Stimulated activated CD8-positive, alpha-beta memory T cell treated with anti-CD3 and anti-CD28 coated beads, Interleukin-2, amount 100 ng/mL, for 1 hour (primary cell): ENCODE measurements at places on chromosomes 4 and X.

- no peak for DNase-seq
Measured at GRCh38 chr4:660401-660800, 13.7 kb downstream of the ATP5ME start.

- DNase-seq = no peak
Measured at GRCh38 chrX:69369999-69370398, 134.1 kb upstream of the NALF2 start.

GRCh38 chr4:5992171-5992827 lies 25.9 kb downstream of the C4orf50 start:
- no peak for DNase-seq

GRCh38 chr4:124803641-124804040 lies 91.1 kb upstream of the ANKRD50 start:
- no peak for DNase-seq

DNA sequence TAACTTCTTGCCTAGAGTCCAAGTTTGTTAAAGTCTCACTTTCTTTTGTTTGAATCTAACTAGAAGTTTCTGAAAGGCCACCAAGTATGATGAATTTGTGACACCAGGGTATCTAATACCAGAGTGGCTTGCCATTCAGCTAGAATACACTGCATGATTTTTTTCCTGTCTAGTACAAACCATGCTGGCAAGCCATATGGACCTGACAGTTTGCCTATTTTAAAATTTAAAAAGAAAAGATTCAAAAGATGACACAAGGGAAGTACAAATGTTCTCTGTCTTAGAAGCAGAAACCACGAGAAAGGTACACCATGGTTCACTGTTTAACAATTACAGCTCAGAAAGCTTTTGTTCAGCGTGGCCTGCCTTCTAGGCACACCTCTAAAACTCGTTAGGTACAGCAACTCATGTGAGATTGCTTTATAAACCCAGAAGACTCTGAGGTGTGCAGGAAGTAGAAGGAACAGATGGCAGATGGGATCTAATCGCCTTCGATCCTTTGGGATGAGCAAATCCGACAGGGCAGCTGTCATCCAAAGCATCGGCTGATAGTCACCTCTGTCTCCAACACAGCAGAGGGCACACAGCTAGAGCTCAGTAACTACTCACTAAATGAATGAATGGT lies 35.4 kb upstream of the CENPU start:
- DNase-seq = no peak

DNA sequence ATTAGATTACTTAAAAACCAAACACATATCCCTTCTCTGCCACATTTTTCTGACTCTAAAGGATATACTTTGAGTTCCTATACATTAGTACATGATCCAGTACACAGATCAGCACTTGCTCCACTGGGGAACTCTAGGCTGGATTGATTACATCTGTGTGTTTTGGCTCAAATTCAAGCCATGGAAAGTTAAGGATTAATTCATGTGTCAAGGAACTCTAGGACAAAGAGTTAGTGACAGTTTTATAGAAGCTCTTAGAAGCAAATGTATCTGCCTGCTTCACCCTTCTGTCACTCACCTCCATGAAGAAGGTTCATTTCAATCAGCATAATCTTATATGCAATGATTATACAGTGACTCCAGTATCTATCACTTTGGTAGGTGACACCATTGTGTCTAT lies 43.2 kb downstream of the SCFD2 start:
- DNase-seq = no peak

DNA sequence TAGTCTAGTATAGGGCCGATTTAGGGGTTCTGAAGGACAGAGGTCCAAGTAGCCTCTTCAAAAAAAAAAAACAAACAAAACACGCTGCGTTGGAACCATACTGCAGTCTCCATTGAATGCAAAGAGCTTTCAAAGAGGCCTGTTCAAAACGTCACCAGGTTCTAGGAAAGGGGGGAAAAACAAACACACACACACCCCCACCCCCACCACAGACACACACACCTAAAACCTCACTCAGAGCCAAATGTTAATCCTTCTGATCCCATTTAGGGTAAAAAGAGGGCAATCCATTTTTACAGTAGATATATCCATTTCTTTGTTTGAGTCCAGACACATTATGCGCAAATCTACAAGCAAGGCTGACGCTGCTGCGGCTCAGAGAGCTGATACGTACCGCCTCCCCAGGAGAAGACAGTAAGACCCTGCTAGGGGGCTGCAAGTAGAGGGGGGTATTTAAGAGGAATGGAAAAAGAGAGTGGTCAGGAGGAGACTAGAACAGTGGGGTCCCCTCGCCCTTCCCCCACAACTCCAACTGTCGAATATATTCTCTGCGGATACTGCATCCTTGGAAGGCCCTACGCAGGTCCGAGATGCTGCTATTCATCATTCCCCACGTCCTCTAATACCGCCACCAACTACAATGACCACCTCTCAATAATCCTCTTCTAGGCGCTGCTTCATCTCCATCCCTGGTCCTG lies 1.3 kb downstream of the NKRF start:
- DNase-seq = no peak

DNA sequence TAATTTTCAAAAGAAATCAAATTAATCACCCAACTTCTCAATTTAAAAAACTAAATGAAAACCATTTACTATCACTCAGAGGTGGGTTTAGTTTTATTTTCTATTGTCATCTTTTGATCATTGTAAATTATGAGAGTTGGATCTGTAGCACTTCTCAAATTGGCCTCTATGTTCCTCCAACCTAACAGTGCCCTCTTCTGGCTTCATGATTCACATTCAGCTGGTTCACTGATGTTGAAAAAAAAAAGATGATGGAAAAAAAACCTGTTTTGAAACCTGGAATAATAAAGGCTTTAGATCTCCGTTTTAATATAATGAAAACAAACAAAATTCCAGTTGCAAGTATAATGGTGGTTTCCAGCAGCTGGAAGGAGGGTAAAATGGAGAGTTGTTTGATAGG lies 2.4 kb upstream of the NBDY start:
- no peak for DNase-seq

GRCh38 chr4:109248322-109248900 lies 54.0 kb downstream of the COL25A1 start:
- DNase-seq = no peak

DNA sequence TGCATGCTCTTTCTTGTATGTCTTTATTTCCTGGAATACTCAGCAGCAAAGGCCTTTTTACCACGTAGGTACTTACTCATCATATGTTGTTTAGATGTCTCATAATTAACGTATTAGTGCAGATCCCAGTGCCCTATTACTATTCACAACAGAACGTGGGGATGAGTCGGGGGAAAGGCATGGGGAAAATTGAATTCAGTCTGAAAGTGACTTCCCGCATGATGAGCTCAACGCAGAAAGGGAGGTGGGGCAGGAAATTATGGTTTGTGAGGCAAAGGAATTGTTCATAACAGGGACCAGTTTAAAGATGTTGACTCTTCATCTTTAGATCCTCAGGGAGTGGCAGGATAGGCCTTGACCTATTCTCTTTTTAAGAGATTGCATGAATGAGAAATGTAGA lies 2.0 kb upstream of the TMPRSS11D start:
- no peak for DNase-seq

GRCh38 chr4:114688059-114688458 lies 89.5 kb downstream of the UGT8 start:
- DNase-seq = no peak

DNA sequence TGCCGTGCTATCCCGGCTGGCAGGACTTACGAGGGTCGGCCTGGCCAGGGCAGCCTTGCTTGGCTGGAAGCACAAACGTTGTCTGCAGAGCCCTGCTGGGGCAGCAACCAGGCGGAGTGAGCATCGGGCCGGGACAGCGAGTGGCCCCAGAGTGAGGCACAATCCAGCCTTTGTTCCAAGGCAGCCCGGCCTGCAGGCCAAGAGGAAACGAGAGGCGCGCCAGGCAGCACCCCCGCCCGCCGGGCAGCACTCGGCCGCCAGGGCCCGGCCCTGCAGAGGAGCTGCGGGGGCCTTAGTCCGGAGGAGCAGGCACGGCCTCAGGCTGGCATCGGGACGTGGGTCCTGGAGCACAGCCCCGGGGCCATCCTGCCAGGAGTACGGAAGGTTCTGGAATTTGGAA lies 24.1 kb downstream of the FGFRL1 start:
- no peak for DNase-seq

GRCh38 chr4:100590325-100590724 lies 72.5 kb upstream of the EMCN start:
- DNase-seq = no peak

GRCh38 chr4:5980436-5981155 lies 37.6 kb downstream of the C4orf50 start:
- DNase-seq = no peak

DNA sequence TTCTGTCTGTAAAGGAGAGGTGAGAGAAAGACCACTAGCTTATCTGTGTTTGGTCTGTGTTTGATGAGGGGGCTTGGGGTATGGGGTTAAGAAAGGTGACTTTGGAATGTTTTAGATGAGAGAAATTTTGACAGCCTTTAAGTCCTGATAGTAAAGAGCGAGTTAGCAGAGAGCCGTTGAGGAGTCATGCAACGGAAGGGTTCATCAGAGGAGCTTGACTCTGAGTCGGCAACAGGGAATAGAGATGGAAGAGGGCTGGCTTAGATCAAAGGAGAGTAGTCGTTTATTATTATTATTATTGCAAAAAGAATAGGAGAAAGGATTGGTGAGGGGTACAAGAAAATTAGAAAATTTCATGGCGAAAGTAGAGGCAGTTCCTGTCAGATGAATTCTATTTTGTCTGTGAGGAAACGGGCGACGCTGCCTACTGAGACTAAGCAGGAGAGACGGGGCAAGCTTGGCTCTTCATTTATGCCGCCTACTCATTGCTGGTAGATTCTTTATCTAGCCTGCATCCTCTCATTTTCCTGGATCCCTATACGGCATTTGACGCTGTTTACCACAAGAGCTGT lies 473 bp upstream of the VAMP7 start:
- no peak for DNase-seq

DNA sequence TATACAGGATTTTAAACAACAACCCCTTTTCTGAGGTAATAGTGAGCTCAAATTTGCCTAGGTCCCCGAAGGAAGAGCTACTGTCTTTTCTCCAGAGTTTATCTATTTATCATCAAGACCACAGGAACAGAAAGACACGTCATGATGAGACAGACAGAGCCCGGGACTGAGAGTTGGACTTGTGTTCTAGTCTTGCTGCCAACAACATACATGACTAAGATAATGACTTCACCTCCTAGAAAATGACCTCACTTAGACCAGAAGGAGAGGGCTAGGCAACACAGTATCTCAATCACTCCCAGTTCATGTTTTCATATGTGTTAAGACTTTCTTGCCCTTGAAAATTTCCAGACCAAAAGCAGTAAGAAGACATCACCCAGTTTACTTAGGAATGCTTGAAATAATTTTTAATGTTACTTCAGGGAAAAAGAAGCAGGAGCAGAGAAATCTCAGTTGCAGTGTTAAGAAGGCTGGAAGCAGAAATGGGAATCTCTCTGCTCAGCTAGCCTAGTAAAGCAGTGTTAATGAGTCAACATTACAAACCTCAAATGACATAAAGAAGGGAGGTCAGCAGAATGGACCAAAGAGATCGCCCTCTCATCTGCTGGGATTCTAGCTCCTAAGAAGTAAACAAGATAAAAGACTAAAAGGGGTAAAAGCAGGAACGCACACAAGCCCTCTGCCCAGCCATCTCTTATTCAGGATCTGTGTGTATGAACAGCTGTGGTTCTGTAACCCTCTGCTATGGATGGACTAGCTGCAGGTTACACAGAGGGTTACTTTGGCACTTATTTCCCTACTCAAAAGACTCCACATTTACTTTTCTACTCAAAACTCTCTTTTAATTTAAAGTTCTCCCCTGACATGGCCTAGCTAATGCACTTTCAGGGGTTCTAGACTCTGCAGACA lies 24.8 kb downstream of the PDGFC start:
- no peak for DNase-seq

GRCh38 chrX:136528645-136529315 lies 3.2 kb upstream of the VGLL1 start:
- DNase-seq = no peak

DNA sequence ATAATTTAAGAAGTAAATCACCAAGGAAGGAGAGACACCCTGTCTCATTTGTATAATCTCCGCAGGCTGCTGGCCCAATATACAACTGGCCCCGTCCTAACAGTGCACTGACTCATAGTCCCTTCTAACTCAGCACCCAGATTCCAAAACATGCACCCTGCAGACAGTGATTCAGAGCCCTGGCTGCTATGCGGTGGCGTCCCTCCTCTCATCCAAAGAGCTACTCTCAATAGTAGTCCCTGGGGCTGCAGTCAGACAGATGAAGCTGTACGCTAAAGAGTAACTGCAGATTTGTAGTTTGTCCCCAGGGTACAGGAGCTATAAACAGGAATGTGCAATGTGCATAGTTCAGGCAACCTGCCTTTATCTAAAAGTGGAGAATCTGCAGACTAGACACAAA lies 23.0 kb downstream of the GABRA3 start:
- DNase-seq = no peak

DNA sequence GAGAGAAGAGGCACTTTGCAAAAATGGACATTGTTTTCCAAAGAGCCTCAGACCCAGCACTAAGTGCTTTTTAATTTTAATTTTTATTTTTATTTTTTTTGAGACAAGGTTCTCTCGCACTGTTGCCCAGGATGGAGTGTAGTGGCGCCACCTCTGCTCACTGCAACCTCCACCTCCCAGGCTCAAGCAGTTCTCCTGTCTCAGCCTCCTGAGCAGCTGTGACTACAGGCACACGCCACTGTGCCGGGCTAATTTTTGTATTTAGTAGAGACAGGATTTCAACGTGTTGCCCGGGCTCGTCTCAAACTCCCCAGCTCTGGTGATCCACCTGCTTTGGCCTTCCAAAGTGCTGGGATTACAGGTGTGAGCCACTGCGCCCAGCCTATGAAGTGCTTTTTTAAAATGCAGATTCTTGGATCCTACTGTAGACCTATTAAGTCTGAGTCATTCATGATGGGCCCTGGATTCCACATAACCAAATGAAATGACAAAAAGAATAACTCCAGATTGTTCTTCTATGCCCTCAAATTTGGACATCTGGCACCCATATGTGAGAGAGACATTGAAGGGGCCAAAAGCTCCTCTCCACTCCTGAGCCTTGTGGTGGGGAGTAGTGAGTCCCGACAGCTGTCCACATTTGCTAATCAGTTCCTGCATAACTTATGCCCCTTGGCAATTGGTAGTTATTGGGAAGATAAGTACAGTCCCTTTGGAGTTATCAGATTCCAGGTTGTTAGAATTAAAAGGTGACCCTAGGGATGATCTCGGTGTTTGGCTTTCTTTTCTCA lies 3.6 kb downstream of the NOCT start:
- DNase-seq = no peak

GRCh38 chr4:176357359-176358082 lies 37.8 kb downstream of the SPCS3 start:
- DNase-seq = no peak

GRCh38 chr4:11470438-11471045 lies 41.8 kb upstream of the HS3ST1 start:
- DNase-seq = no peak

DNA sequence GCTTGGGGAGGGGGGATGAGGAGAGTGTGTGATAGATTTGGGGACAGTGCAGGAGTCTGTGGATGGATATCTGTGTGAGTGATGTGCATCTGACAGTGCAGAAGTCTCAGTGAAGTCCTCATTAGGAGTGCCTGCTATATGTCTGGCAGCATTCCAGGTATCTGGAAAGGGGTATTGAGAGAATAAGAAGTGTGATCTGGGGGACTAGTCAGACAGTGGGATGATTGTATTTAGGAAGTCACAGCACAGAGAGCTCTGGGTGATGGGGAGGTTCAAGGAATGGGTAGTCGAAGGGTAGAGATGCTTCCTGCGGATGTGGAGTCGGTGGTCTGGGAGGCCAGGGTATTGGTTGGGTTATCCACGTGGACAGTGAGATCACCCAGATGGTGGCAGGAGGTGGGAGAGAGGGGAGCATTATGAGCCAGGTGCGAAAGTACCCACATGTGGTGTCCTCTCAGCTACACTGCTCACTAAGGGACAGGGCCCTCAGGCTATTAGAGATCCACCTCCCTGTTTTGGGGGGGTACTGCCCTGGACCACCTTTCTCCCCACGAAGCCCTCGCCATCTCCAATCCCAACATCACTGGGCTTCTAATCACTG lies 9.8 kb downstream of the MAGED2 start:
- DNase-seq = no peak
